ENCODE measurements at places on chromosomes 12 and 14. TPM values are rescaled to one million over a fixed set of nuclear protein-coding genes. Genes with fewer than 3 reads are reported as not detected.

MYRFL gene
- not detected for total RNA-seq

ENDOU gene
- under 0.01 TPM for total RNA-seq

CFAP54 gene
- total RNA-seq: 0.18 TPM

SP1 gene
- total RNA-seq: 45.0 TPM

PDZRN4 gene
- total RNA-seq: not detected

RNASE3 gene
- not detected for total RNA-seq

KLRF1 gene
- not detected for total RNA-seq

GRCh38 chr12:111434680-111435338, 29.1 kb downstream of the SH2B3 start:
- DNase-seq: peak; percentile 62

DNA sequence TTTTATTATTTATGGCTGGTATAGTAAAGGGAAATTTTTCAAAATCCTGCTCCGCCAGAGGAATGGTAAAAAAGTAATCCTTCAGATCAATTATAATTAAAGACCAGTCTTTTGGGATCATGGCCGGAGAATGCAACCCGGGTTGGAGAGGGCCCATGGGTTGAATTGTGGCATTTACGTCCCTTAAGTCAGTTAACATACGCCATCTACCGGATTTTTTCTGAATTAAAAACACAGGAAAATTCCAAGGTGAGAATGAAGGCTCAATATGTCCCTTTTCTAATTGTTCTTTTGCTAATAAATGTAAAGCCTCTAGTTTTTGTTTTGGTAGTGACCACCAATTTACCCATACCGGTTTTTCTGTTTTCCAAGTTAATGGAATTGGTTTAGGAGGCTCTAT, 602.8 kb downstream of the ALG10 start:
- DNase-seq: no peak

DNA sequence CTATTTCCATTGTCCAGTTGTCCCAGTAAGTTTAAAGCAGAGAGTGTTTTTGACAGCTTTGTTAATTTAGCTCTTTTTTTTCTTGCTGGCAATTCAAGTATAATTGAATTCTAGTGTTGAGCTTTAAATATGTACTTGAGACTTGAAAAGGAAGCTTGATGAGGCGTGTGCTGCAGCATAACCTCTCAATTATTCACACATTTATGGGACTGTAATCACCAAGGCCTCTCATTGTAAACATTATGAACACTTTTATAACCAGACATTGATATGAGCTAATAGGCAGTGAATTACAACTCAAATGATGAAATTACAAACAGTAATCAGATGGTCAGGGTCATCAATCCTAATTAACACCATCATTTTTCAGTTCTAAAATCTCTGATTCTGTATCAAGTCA, 378.0 kb upstream of the DDHD1 start:
- no peak for DNase-seq

GRCh38 chr14:102255401-102256190, 49.4 kb downstream of the MOK start:
- peak; percentile 88 for DNase-seq

GRCh38 chr12:56601503-56601902, 28.6 kb downstream of the BAZ2A start:
- no peak for DNase-seq

GRCh38 chr14:36905272-36905888, 243.7 kb downstream of the PAX9 start:
- no peak for DNase-seq

GRCh38 chr12:1917172-1918070, 1.0 kb downstream of the CACNA2D4 start:
- DNase-seq: no peak

DNA sequence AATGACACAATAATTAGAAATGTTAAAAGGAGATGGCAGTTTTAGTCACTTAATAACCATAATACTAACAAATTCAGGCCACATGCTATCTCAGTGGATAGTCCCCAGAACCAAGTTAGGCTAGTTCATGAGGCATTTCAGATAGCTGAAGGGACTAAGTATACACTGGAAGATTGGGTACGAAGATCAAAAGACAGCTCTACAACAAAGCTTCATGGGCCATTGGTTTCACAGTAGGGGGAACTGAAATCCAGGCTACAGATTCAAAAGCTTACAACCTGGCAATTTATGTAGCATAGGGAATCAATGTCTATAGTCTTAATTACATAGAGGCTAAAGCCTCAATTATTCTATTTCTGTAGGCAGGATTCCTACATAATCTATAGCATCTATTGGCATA, 343.0 kb downstream of the RGS6 start:
- no peak for DNase-seq

DNA sequence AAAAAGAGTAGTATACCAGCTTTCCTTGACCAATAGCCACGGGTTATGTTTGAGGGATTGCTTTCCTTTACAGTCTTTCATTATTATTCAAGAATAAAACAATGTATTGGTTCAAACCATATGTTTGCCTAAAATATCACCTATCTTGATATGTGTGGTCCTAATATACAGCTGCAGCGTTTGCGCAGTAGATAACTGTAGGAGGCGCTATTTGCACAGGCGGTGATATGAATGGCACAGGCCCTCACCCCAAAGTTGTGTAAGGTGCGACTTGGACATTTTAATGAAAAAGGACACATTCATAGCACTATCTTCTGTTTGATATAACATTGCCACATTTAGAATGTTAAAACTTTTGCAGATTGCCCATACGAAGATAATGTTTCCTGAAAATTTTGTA, 298.4 kb downstream of the TRHDE start:
- DNase-seq: no peak
